ENCODE measurements at places on chromosomes 11 and 22.

DNA sequence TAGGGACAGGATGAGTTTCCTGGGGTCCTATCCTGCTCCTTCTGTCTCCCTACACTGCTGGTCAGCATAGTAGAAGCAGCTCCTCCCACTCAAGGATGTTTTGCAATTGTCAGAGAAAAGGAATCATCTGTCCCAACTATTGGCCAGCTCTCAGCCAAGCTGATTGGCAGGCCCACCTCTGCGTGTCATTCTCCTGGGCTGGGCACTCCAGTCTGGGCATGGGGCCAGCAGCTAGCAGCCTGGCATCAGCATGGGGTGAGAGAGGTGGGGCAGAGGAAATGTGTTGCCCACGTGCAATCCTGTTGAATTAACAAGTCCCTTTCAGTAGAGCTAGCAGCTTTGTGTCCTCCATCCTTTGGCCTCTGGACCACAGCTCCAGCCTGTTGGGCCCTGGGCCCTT, 14.1 kb downstream of the ANKK1 start:
- DNase-seq = no peak

GRCh38 chr11:112795142-112795815, 165.9 kb upstream of the NCAM1 start:
- no peak for DNase-seq

DNA sequence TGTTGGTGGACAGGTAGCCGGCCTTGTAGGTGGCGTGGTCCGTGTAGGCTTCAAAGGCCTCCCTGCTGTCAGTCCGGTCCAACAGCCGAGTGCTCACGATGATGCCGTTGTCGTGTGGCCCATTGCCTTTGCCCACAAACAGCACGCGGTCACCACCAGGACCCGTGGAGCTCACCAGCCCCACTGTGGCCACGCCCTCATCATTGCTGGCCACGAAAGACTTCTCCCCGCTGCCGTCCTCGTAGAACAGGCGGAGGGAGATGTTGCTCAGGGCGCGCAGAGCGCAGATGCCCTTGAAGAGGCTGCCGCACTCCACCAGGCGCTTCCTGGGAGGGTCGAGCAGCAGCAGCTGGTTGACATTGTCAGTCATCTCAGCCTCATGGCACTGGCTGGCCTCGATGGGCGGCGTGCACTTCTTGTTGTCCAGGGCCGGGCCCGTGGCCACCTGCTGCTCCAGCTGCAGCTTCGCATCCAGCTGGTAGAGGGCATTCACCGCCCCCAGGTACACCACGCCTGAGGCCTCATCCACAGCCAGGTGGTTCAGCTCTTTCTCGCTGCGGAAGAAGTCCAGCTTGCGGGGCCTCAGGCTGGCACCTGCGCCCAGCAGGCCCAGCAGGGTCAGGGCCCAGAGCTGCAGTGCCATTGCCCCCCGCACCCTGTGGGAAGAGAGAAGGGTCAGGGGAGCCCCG, 17.4 kb downstream of the PLXNB2 start:
- no peak for DNase-seq

GRCh38 chr22:49008682-49009235, 818.9 kb downstream of the BRD1 start:
- DNase-seq = no peak

GRCh38 chr11:28924004-28924403, 815.8 kb downstream of the METTL15 start:
- no peak for DNase-seq
